ENCODE measurements at places on chromosomes 13 and 19. TPM values are rescaled to one million over a fixed set of nuclear protein-coding genes. Genes with fewer than 3 reads are reported as not detected.
A peak's percentile ranks its signal among the peaks of the same experiment; 100 is the strongest.

Gene ATXN8OS
- not detected for total RNA-seq

Gene ZNF787
- 15.7 TPM for total RNA-seq

Gene AP1M2
- total RNA-seq = not detected

Gene FAM124A
- total RNA-seq = 14.1 TPM

Gene ZNF253
- total RNA-seq = 9.0 TPM

Gene LRRC8E
- 0.59 TPM for total RNA-seq

Gene SSBP4
- total RNA-seq = 83.9 TPM

DNA sequence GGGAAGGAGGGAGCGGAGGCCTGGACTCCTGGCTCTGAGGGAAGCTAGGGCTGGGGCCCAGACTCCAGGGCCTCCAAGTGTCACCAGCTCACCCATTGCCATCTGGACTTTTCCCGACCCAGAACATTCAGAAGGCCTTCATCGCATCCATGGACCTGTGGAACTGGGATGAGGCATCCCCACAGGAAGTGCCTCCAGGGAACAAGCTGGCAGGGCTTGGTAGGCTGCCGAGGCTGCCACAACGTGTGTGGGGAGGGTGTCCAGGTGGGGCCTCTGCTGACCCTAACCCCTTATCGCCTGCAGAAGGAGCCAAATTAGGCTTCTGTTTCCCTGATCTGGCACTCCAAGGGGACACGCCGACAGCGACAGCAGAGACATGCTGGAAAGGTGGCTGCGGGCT, 767 bp downstream of the ETV2 start:
- DNase-seq = no peak

GRCh38 chr13:35252536-35253205, 223.8 kb downstream of the MAB21L1 start:
- no peak for DNase-seq

DNA sequence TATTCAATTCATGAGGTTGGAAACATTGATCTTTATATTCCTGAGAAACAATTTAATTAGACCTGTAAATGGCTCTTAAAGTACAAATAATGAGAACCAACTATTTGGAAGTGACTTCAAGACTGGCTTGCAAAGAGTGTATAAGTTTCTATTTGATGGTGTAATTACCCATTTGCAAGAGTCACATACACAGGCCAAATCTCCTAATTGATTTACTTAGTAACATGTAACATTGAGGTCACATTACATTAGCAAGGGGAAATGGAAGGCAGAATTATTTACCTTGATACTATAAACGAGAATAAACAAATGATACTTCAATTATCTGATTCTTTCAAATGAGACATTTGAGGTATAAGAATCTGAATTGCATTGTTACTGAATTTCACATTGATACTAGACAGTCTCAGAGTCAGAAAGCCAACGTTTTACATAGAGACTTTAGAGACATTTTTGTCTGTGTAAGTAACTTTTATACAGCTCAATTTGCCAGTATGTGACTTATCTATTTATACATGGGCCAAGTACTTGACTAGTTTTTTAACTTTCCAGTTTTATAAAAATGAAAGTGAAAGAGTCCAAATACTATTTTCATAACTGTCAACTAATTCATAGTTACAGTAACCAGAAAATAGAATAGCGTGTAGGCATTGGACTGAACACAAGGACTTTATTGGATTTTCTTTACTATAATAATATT, 95.6 kb upstream of the RFC3 start:
- DNase-seq = no peak

DNA sequence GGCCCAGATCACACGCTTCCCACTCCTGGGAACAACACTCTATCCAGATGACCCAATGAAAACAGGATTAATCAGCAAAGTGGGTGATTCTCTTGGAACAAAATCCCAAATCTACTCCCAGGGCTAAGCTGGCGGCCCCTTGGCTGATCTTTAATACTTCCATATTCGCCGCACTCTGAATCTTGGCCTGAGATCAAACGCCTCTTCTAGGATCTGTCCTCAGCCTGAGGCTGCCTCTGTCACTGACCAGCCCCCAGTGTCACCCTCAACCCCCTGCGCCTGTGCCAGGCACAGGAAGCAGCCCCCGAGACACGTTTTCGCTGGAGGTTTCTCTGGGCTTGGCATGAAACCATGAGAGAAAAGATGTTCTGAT, 2.4 kb upstream of the CTXN1 start:
- DNase-seq = no peak

DNA sequence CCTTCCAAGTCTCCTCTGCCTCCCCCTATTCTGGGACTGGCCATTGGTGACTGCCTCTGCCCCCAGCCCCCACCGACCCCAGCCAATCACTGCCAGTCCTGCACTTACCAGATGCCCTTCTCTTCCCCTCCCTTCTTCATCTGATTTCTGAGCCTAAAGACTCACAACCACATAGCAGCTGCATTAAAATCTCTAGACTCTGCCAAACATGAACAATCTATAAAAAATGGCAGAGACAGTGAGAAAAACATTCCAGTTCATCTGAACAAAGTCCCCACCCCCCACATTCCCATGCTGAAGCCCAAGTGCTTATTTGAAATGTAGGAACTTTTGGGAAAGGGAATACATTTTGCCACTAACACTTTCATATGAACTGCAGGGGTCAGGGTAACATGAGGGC, 60.8 kb downstream of the KCTD12 start:
- DNase-seq = no peak

- no peak for DNase-seq
Observed at GRCh38 chr19:40191836-40192646, 815 bp downstream of the MAP3K10 start.

GRCh38 chr13:77918391-77919245, at the start of gene EDNRB:
TSS of gene EDNRB (minus strand) at chr13:77918831. CDS start at chr13:77918573, 258 bp downstream.
- DNase-seq = peak; percentile 43

GRCh38 chr19:35432911-35433310, 15.1 kb upstream of the FFAR2 start:
- no peak for DNase-seq

- no peak for DNase-seq
Observed at GRCh38 chr19:41744850-41745249, 10.5 kb upstream of the CEACAM6 start.

DNA sequence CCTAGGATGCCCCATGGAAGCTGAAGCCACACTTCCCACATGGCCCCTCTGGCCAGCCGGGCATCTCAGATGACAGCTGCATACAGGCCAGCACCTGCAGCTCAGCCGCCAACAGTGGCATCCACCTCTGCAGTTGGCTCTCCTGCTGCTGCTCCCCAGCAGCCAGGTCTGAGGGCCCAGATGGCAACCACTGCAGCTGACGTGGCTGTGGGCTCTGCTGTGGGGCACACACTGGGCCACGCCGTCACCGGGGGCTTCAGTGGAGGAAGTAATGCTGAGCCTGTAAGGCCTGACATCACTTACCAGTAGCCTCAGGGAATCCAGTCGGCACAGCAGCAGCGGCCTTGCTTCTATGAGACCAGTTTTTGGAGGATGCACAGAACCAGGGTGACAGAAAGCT, 45.3 kb upstream of the LSM14A start:
- no peak for DNase-seq

- no peak for DNase-seq
Observed at GRCh38 chr13:35768551-35768950, 292.1 kb upstream of the MAB21L1 start.

DNA sequence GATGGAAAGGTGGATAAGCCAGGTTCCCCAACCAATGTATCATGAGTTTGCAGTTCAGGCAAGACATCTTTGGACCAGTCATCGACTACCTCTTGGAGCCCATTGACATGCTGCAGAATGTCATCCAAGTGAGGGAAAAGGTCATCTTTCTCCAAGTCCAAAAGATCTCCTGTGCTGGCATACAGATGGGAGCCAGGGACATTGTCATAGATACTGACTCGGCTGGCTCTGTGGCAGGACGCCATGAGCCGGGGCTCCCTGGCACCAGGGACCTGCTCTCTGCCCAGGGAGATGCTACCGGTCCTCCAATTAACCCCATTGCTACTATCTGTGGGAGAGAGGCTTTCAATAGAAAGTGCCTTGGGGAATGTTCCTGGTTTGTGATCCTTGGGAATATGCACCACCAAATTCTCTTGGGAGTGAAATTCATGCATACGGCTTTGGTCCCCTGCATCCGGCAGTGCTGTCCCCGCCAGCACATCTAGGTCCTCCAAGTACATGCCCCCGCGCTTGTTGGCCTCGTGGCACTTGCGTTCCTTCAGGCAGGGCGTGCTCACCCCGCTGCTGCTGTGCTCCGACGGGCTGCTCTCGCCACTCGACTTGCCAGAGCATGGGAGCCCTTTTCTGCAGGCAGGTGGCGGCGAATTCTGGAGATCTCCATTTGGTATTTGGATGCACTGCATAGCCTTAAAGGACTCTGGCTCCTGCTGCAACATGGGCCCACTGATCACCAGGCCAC, 113.0 kb downstream of the KL start:
- DNase-seq = no peak

- no peak for DNase-seq
Observed at GRCh38 chr13:76533251-76533650, 353.0 kb downstream of the KCTD12 start.

- DNase-seq = no peak
Observed at GRCh38 chr19:31111741-31112140, 237.5 kb downstream of the TSHZ3 start.

- no peak for DNase-seq
Observed at GRCh38 chr19:1987197-1988187, 28.0 kb downstream of the BTBD2 start.

DNA sequence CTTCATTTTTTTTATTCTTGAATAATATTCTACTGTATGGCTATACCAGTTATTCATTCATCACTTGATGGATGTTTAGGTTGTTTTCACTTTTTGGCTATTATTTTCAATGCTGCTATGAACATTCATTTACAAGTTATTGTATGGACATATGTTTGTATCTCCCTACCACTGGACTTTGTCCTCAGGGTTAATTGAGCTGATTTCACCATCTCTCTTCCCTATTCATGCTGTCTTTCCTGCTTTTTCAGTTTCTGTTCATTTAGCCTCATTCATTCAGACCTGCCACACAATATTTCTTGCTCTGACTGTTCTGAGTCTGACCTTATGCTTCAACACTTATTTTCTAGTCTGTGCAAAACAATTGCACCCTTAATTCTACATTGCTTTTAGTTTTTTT, 12.3 kb upstream of the C1QTNF9B start:
- no peak for DNase-seq

DNA sequence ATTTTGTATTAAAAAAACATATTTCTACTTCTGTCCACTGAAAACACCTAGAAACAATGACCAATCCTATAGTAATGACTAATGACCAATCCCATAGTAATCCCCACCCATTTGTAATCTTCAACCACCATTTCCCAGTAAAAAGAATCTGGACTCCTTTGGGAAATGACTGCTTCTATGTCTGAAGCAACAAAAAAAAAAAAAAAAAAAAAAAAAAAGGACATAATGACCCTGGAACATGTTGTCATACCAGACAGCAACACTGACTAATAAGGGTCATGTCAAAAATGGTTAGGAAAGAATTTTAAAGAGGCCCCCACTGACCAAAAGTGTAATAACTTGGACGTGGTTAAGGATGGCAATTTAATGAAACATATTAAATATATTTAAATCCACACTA, 88.3 kb downstream of the TUBA3C start:
- DNase-seq = no peak

GRCh38 chr13:47621931-47622330, 379.1 kb downstream of the SUCLA2 start:
- DNase-seq = no peak

GRCh38 chr13:19782049-19782726, 557 bp downstream of the PSPC1 start:
- DNase-seq = peak; percentile 19

DNA sequence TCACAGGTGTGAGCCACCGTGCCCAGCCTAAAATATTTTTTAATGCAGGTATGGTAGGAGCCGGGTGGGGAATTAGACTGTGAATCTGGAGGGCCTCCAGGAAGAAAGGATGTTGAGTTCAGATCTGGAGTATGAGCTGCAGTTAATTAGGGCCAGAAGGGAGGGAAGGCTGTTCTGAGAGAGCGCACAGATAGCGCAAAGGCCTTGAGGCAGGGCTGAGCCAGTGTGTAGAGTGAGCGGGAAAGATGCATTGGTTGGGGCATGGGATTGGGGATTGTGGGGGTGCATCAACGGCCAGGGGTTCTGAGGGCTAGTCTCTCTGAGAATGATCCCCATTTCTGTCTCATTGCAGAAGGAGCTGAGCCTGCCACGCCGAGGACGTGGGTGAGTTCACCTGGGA, 9.7 kb downstream of the MAST3 start:
- DNase-seq = no peak

- DNase-seq = no peak
Observed at GRCh38 chr13:51865838-51866237, 4.1 kb downstream of the CCDC70 start.

GRCh38 chr13:48873081-48873480, 102.6 kb upstream of the FNDC3A start:
- DNase-seq = no peak

DNA sequence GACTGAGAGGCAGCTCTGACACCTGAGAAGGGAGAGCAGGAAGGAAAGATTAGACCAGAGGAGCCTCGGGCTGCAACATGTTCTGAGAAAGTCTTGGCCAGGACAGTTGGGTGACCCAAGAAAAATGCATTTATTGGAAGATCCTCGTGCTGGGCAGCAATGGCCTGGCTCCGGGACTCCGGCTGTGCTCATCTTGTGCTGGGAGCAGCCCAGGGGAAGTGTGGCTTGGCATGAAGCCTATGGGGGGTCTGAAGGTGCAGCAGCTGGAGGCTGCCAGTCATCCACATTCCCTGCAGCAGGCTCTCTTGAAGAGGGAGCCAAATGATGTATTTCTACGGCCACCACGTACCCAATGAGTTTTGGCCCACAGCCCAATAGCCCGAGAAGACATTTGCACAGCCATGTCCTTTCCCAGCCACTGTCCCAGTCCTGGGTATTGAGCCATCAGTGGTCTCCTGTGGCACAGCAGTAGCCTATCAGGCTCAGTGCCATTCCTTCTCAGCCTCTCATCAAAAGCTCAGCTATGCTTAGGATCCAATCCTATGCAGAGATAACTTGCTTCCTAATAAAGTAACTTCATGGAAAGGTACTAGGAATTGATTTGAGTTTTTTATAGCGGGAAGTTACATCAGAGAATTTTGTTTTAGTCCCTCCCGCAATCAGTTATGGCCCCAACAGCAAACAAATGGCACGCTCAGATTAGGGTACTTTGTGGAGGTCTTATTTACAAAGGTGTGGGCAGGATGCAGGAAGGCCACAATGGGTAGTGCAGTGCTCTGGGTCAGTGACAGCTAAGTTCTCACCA, 76.0 kb upstream of the MEDAG start:
- no peak for DNase-seq

DNA sequence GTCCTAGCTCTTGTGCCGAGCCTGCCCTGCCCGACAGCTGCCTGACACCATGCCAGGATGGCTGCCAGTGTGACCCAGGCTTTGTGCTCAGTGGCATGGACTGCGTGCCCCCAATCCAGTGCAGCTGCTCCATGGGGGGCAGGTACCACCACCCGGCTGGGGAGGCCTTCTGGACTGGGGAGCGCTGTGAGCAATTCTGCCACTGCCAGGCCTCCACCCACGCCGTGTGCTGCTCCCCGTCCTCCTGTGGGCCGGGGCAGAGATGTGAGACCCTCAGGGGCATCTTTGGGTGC, 9.4 kb upstream of the FXYD3 start:
- no peak for DNase-seq

- no peak for DNase-seq
Observed at GRCh38 chr19:41172297-41173164, 20.5 kb upstream of the CYP2S1 start.

Data from tibial nerve (tissue), 4 donors.